ENCODE measurements at places on chromosomes 3 and 15. TPM values are rescaled to one million over a fixed set of nuclear protein-coding genes. Genes with fewer than 3 reads are reported as not detected.

DNA sequence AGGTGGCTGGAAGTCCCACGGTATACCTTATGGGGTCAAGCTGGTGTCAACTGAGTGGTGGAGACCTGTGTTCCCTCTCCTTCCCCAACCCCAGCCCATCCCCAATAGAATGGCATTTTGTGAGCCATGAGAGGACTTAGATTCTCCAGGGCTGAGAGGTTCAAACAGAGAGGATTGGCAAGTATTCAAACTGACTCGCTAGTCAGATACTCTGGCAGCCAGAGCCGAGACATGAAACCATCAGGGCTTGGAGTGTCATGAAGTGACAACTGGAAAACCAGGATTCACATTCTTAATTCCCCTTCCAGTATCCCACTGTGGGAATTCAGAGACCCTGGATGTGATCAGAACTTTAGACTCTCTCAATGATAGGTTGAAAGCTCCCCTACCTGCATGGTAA, 159.4 kb upstream of the SNTN start:
- no peak for DNase-seq

GCNT3 gene
- polyA plus RNA-seq: not detected

CORO2B gene
- 6.1 TPM for polyA plus RNA-seq

TNFAIP8L3 gene
- not detected for polyA plus RNA-seq
